ENCODE measurements at places on chromosomes 1 and 21. TPM values are rescaled to one million over a fixed set of nuclear protein-coding genes. Genes with fewer than 3 reads are reported as not detected.

GRCh38 chr1:55249646-55250398 is 34.7 kb upstream of the USP24 start:
- DNase-seq, result no peak

- DNase-seq, result peak; percentile 49
These were observed 41.3 kb downstream of the PIK3C2B start for GRCh38 chr1:204453141-204453772.

GRCh38 chr1:84619383-84620102 is 45.3 kb upstream of the CTBS start:
- DNase-seq, result no peak

- no peak for DNase-seq
These were observed 85.2 kb upstream of the ZP4 start for GRCh38 chr1:237975903-237976302.

GRCh38 chr21:44320847-44321246 is 18.3 kb downstream of the CFAP410 start:
- DNase-seq, result no peak

DNA sequence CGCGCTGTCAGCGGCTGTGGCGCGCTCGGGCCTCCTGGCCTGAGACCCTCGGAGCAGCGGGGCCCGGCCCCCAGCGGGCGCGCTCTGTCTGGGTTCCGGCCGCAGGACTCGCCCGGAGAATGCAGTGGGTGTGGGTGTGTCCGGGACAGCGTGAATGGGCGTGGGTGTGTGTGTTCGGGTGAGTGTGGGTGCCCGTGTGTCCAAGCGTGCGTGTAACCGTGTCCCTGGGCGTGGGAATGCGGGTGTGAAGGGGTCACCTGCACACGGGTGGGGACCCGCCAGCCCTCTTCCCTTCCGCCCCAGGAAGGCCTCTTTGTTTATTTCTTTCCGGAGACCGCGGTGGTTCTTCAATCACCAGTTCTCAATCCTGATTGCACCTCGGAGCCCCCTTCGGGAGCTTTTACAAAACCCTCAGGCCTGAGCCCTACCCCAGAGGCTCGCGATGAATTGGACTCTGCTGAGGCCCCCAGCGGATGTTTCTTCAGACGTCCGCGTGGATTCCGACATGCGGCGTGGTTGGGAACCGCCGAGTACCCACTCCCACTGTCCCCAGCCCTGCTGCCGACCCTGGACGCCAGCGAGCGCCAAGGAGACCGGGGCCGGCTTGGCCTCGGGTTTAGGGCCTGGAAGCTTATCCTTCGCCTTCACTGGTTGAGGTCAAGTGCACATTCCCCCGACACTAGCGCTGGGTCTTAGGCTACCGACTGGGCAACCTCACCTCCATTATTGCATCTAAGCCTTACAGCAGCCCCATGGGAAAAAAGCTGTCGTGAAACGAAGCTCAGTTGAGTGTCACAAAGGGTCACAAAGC is 19.3 kb downstream of the SERTAD4 start:
- no peak for DNase-seq

DNA sequence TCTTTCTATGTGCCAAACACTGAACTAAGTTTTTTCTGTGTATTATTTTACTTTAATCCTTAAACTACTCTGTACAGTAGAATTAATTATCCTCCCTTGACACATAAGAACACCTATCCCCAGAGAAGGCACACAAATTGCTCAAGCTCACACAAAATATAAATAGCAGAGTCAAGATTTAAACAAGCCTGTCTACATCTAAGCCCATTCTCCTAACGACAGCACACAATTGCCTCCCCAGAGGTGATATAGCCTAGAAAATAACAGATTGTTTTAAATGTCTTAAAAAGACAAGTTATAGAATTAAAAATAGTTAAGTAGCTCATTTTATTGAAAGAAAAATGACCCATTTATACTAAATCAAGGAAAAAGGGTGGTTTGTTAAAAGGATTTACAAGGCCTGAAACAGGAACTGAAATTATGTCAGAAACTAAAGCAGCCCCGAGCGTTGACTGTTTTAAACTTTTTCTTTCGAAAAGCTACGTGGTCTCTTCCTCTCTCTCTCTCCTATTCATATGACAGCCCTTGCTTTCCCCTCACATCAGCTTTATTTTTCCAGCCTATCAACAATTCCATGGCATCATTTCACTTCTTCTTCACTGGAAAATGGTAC is 30.5 kb downstream of the TNFSF18 start:
- no peak for DNase-seq

DNA sequence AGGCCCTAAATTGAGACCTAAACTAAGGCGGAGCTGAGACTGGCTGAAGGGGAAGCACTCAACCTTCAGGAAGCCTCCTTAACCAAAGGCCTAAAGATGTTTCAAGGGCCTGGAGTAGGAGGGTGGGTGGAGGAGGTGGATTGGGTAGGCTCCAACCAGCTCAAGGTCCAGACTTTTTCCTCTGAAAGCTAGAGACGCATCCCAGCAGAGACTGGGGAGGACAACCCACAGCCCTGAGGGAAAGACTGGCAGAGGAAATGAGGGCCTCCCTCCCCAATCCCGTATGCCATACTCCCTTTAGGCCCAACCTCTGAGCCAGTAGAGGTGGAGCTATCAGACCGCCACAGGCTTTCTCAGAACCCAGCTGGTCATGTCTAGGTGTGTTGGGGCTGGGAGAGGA is 1.1 kb downstream of the ECM1 start:
- peak; percentile 58 for DNase-seq

DNA sequence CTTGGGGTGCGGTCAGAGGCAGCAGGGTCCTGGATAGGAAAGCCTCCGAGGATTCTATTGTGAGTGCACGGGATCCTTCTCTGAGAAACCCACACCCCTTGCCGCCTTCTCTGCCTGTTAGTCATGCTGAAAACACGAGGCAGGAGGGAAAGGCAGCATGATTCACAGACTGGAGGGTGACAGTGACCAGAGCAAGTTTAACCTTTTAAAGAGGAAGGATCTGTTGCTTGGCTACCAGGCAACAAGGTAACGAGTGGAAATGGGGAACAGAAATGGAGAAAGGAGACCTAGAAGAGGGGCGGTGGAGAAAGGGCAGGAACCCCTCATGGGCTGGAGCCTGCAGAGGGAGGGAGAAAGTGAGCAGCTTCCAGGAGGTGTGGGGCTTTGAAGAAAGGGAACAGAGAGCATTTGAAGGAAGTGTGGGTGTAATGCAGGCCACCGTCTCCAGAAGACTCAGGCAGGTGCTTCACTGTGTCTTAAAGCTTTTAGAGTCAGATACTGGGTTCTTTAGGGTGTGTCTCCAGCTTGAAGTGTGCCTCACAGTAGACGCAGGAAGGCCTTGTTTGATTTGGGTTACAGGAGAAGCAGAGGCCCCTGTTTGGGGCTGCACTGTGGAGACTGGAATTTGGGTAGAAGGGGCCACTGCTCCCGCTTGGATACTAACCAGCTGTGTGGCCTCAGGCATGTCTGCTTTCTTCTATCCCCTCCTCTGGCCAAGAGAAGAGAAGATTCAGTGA is 19.1 kb downstream of the OPTC start:
- no peak for DNase-seq

DNA sequence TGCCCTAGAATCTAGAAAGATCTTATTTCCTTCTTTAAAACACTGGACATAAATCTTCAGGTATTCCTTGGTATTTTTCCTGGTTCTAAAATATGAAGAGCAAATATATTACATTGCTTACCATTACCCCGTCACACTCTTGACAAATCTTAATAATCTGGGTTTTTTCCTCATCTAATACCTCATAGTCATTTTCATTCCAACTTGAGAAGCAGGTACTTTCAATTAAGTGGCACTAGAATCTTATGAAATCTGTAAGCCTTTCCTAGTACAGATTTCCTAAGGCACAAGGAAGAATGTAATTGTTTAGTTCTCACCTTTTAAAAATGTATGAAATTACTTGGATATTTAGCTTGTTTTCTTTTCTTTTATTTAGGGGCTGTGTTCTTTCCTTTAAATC is 481.5 kb upstream of the ZRANB2 start:
- no peak for DNase-seq

DNA sequence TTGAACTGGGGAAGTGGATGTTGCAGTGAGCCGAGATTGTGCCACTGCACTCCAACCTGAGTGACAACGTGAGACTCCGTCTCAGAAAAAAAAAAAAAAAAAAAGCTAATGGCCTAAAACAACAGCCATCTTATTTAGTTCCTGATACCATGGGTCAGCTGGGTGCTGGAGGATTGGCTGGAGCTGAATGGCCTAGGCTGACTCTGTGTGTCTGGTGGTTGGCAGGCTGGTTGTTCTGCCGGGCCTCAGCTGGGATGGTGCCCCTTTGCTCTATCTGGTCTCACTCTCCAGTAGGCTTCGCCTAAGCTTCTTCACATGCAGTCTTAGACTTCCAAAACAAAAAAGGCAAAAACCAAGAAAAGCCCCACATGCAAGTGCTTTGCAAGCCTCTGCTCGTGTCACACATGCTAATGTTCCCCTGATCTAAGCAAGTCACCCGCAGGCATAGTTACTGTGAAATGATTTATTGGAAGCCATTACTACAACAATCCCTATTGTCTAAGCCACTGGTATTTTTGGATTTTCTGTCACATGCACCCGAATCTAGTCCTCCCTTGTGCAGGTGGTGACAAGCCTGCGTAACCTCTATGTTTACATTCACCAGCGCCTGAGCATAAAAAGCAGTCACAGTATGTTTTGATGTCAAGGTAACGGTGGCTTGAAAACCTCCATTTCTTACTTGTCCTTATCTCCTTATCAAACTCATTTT is 39.6 kb upstream of the KANK4 start:
- DNase-seq, result no peak

DNA sequence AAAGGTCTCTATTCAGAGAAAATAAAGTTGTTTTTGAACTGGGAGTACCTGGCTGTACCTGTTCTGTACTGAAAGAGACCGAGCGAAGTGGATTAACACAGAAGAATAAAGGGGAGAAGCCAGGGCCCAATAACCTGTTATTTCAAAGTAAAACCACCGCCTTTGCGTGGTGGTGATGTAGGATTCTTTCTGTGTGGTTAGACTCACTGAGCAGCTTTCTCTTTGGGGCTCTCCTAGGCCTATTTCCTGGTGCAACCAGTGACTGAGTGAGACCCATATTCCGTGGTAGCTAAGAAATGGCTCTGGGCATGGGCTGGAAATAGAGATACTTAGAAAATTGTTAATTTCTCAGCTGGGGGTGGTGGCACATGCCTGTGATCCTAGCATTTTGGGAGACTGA is 99.9 kb downstream of the XCL2 start:
- no peak for DNase-seq

DNA sequence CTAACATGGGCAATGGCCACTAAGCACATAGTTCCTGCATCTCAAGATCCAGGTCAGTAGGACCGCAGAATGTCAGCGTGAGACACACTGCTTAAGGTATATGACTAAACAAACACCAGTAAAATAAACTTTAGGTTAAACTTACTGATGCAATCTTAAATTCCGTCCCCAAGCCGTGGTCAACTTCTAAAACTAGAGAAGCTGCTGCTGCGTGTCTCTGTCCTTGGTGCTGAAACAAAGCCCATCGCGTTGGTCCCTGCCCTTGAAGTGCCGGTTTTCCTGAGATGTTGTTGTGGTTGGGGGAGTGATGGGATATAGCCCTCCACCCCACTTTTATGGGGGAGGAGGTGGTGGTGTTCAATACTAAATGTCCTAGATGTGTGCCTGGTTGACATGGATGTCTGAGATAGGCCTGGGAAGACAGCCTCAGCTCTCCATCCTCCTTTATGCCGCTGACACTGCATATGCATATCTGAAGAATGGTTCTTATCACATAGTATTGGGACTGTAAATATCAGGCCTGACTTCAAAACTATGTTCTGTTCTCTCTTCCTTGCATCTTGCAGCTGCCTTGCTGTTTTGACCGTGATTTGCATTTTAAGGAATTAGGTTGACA is 72.0 kb upstream of the KCNA3 start:
- no peak for DNase-seq

DNA sequence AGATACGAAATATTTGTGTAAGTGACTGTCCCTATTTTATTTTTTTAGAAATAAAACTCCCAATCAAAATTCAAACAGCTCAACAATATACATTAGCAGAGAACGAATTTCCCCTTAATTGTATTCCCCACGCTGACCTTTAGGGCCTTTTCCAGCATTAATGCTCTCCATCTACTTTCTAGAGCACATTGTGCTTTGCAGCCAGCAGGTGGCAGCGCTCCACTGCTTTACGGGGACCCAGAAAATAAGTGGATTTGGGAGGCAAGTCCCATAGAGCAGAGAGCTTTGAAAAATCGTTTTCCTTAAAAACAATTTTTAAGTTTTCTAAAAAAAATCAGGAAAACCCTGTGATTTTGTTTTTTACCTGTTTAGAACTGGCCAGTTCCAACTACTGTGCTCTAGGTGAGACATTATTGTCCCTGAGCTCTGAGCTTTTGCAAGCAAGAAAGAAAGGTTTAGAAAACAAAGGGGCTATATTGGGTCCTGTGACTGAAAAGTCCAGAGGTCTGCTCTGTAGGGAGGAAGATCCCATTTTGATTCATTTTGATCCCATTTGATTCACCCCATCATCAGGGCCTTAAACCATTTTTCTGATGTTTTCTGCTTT is 144.4 kb upstream of the ZNF644 start:
- DNase-seq, result no peak

DNA sequence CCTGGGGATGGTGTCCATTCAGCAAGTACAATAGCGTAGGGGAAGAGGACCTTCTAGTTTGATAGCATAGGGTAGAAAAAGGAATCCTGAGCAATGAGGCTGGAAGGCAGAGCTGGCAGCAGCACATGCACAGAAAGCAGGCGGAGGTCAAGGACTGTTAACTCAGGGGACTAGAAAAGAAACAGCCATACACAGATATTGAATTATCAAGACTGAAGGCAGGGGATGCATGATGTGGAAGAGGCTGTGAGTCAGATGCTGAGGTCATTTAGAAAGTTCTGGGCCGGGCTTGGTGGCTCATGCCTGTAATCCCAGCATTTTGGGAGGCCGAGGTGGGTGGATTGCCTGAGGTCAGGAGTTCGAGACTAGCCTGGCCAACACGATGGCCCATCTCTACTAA is 65.6 kb downstream of the OPTC start:
- DNase-seq, result peak; percentile 78

DNA sequence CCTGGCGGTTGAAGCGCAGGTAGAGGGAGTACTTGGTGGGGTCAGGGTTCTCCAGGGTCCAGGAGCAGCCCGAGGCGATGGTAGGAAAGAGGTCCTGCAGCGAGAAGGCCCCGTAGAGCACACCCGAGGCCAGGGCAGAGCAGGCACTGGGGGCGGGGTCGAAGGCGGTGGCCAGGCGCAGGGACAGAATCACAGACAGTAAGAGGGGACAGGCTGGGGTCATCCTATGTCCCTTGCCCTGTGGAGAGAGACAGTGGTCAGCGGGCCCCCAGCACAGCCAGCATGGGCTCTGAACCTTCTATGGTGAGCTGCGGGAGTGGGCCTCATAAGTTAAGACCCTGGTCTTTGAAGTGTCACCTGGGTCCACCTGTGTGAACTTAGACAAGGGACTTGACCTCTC is 7.6 kb downstream of the ADGRB2 start:
- no peak for DNase-seq

DNA sequence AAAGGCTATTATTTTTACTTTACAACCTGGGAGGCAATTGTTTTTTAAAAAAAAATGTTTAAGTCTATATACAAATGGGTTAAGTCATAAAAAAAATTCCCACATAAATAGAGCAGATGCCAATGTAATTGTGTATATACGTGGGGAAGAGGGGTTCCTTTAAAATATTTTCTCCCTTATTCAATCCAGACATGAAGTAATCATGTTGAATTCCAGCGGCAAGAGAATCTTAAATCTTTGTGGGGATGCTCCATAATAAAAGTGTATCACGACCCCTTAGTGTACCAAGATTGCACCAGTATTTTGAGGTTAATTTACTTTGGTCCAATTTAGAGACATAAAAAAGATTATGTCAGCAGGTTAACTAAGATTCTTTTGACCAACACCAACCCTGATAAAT is 62.1 kb downstream of the ARID4B start:
- no peak for DNase-seq

GUCA2A gene
- not detected for total RNA-seq

ILDR2 gene
- total RNA-seq, result 0.14 TPM

SELE gene
- total RNA-seq, result 1.1 TPM

SLC26A9 gene
- not detected for total RNA-seq

NR1I3 gene
- not detected for total RNA-seq
